Motor neuron (in vitro differentiated cells): ENCODE measurements at places on chromosomes 1 and 21. TPM values are rescaled to one million over a fixed set of nuclear protein-coding genes. Genes with fewer than 3 reads are reported as not detected.

- ATAC-seq: no peak
These were observed 14.7 kb upstream of the LY9 start for GRCh38 chr1:160781186-160781766.

GRCh38 chr1:212853658-212854057 is 4.4 kb upstream of the FLVCR1 start:
- no peak for ATAC-seq

GRCh38 chr1:11804666-11805421 is 920 bp downstream of the MTHFR start:
- ATAC-seq: no peak

GRCh38 chr1:173249349-173249748 is 42.2 kb upstream of the TNFSF4 start:
- ATAC-seq: peak; percentile 100

FCRL5 gene
- total RNA-seq: 0.15 and 0.32 TPM in 2 replicates

DMBX1 gene
- total RNA-seq: 0.31 TPM in 1 of 2 replicates, not detected in the other
